ENCODE measurements at places on chromosomes 7 and 10.
A peak's percentile ranks its signal among the peaks of the same experiment; 100 is the strongest.

- H3K4me1 ChIP-seq = no peaks in the 10 kb centered on the region
- H3K4me3 ChIP-seq = no peak overlapping the region
- no peak for DNase-seq
- no peaks in the 10 kb centered on the region for H3K36me3 ChIP-seq
Observed at GRCh38 chr10:131722525-131723264, 178.1 kb upstream of the PPP2R2D start.

GRCh38 chr10:95697429-95697828 is 3.7 kb upstream of the TCTN3 start:
- no peaks in the 10 kb centered on the region for H3K36me3 ChIP-seq
- no peak overlapping the region for H3K4me3 ChIP-seq
- H3K4me1 ChIP-seq = peaks cover 6% of the 10 kb centered on the region
- no peaks in the 10 kb centered on the region for H3K27me3 ChIP-seq
- H3K27ac ChIP-seq = no peak overlapping the region
- no peak for DNase-seq

DNA sequence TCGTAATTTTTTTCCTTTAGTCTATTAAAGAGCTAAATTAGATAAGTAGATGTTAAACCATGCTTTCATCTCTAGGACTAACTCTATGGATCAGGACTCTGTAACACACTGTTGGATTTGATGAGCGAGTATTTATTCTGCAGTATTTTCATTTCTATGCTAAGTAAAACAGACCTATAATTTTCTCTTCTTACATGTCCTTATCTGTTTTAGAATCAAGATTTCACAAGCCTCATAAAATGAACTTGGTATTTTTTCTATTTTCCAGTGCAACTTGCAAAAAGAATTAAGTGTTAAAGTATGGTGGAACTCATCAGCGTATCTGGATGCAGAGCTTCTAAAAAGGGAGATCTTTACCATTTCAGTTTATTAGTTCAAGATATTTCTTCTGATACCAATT is 2.4 kb downstream of the CACUL1 start:
- H3K27me3 ChIP-seq = no peaks in the 10 kb centered on the region
- no peak for DNase-seq
- H3K4me3 ChIP-seq = no peak overlapping the region

GRCh38 chr7:105065104-105065503 is 51.1 kb downstream of the KMT2E start:
- H3K27ac ChIP-seq = no peak overlapping the region
- no peak overlapping the region for H3K4me3 ChIP-seq
- peaks cover 9% of the 10 kb centered on the region for H3K36me3 ChIP-seq
- no peaks in the 10 kb centered on the region for H3K4me1 ChIP-seq
- no peaks in the 10 kb centered on the region for H3K27me3 ChIP-seq

DNA sequence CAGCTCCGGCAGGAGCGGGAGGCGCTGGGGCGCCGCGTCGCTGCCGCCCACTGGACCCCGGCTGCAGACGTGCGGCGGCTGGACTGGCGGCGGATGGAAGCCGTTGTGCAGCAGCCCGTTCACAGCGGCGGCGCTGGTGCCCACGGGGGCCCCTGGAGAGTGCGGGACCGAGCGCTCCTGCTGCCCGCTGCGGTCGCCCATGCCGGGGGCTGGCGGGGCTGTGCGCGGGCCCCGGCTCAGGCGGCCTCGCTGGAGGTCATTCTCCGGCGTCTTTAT is 413 bp downstream of the PANK1 start:
- peak overlapping the region; percentile 91 for H3K4me3 ChIP-seq
- H3K27me3 ChIP-seq = no peaks in the 10 kb centered on the region
- peak overlapping the region; percentile 97 for H3K27ac ChIP-seq
- no peaks in the 10 kb centered on the region for H3K36me3 ChIP-seq
